ENCODE measurements at places on chromosomes 13 and 19.

GRCh38 chr13:25249001-25249543 is 38.2 kb downstream of the MTMR6 start:
- DNase-seq = peak; percentile 91

DNA sequence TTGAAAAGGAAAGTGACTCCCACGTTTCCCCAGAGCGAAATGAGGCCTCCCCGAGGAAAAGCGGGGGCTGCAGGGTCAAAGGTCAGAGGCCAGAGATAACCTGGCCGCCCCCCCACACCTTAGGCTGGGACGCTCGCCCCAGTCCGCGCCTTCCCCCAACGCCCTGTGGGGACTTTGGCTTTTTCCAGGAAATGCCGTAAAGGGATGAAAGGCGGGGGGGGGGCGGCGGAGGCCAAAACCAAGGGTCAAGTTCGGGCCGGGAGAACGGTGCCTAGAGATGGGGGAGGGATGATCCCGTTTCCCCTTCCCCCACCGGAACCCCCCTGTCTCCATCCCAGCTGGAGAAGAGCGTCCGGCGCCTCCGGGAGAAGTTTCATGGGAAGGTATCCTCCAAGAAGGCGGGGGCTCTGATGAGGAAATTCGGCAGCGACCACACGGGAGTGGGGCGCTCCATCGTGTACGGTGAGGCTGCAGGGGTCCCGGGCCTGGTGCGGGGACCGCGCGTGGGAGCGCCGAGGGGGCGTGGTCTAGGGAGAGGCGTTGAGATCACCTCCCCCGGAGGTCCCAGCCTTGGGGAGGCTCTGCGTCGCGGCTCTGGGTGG is 575 bp downstream of the SHFL start:
- DNase-seq = no peak

- DNase-seq = no peak
Observed at GRCh38 chr19:2252055-2252796, 3.1 kb downstream of the AMH start.

DNA sequence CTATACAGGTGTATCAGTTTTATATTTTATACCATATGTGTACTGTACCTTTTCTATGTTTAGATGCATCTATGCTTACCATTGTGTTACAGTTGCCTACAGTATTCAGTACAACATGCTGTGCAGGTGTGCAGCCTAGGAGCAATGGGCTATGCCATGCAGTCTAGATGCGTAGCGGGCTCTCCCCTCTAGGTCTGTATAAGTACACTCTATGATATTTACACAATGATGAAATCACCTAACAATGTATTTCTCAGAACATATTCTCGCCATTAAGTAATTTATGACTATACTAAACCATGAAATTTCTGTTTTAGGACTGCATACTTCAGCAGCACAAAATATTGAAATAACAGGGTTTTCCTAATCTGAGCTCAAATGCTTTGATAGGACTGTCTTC is 179.6 kb downstream of the RFC3 start:
- DNase-seq = no peak

DNA sequence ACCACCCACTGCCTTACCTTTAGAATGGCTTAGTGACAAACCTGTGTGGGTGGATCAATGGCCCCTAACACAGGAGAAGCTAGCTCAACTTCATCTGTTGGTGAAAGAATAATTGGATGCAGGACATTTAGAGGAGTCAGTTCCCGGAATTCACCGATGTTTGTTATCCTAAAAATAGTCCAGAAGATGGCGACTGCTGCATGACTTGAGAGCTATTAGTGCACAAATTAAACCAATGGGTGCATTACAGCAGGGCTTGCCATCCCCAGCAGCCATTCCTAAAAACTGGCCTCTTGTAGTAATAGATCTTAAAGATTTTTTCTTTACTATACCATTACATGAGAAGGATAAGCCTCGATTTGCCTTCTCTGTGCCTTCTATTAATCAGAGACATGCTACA is 46.8 kb upstream of the ZNF726 start:
- DNase-seq = no peak

- no peak for DNase-seq
Observed at GRCh38 chr19:34838753-34839431, 65.9 kb upstream of the ZNF599 start.

DNA sequence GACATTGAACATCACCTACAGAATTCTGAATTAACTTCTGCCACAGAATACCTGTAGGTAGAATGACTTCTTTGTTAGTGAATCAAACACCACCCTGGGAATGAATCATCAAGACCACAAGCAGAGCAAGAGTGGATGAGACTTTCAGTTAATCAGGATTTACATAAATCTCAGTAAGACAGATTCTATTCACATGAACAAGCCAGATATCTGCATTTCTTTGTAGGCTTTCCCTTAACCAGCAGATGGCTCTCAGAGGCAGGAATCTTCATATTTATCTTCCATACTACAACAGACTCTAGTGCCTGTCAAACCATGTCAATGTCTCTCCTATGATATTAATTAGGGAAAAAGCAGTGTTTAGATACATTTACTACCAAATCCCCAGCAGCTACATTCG is 412.1 kb downstream of the KLF12 start:
- DNase-seq = peak; percentile 31

DNA sequence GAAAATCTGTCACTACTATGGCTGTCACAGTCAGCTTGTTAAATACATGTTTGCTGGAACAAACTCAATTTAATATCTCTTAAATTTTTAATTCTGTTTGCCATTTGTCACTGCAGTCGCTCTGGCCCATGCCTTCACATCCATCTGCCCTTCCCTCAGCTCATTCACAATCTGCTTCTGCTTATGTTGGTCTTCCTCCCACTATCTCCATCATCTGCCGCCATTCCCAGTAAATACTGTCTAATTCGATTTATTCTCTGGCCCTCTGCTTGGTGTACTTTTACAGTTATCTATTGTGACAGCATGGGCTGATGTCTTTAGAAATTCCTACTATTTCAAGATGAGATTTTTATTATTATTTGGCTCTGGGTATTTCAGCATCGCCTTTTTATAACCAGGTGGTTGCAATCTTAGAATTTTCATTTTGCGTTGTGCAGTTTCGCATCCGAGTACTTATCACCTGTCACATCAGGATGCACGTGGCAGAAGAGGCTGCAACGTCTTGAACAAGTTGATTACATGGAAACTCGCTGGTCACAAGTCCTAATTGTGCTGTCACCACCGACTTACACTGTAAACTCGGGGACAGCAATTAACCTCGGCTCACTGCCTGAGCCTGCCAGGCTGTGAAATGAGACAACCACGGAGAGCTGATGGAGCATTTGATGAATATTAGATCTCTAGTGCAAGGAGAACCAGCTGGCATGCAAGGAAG is 158.4 kb downstream of the MYO16 start:
- DNase-seq = no peak

- DNase-seq = no peak
Observed at GRCh38 chr13:21550918-21551317, 53.1 kb downstream of the MICU2 start.

DNA sequence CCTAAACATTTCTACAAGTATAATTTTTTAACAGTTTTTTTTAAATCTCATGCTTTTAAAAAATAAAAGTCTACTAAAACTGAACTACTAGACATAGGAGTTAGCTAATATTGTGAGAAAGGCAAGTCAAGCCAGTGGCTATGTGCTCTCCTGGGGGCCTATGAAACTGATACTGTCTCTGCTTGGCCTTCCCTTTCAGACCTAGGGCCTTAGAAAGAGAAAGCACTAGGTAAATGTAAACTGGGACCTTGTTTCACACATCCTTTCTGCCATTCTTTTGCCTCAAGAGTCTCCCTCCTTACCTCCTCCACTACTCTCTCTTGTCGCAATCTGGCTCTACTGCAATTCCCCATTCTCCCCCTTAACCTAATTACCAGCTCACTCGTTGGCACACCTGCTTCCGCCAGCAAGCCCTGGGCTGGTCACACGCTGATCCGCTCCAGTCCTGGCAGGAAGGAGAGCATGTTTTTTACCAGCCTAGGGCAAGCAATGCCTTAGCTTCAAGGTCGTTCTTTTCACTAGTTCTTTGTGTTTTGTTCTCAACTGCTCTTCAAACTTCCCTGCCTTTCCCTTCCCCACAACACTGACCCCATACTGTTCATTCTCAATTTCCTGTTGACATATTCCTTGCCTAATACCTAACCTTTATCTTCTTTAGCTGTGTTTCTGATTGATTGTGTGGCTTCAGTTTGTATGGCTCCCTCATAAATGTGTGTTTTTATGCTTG is 23.1 kb downstream of the TBC1D4 start:
- DNase-seq = no peak

DNA sequence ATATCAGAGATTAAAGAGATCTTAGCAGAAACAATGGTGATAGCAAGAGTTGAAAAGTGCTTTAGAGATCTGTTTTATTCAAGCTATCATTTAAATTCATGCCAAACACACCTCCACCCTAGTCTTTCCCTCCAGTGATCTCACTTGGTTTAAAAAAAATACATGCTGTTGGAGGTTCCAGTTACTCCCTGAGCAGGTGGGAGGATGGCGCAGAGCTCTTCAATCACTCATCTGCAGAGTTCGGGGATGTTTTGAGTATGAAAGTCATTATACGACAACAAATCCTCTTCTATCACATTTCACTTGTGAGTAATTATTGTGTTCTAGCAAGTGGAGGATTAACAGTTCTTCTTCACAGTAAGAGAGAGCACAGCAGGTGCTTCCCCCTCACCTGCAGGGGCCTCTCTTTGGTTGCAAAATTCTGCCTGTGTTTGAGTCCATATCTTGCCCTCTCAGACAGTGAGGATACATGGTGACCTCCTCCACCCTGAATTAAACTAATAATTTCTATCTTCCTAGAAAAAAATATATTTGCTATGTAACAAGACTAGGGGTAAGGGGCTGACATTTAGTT is 376.7 kb downstream of the LIG4 start:
- no peak for DNase-seq
